ENCODE measurements at places on chromosomes 16 and 17.

GRCh38 chr17:63181856-63182255 lies 215.8 kb downstream of the TANC2 start:
- no peak for DNase-seq

- no peak for DNase-seq
Measured at GRCh38 chr16:78306361-78306760, 206.9 kb downstream of the WWOX start.

GRCh38 chr16:81866820-81867440 lies 87.8 kb downstream of the PLCG2 start:
- DNase-seq = no peak

DNA sequence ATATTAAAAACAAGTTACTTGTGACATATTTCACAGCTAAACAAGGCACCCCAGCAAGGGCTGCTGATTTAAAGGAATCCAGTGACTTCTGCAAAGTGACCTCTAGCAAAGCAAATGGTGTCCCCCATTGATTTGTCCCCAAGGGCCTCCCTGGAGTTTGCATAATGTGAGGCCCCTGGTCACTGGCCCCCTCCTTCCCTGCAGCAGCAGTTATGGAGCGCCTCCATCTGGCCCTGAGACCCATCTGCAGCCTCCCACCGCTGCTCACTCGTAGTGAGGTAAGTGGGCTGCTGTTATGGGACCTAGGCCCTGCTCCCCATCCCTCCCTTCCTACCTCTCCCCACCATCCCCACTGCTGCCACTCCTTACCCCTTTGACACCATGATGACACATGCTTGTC lies 19.6 kb upstream of the EEF2K start:
- peak; percentile 35 for DNase-seq

GRCh38 chr17:81952792-81953228 lies 5.8 kb upstream of the MYADML2 start:
- no peak for DNase-seq

DNA sequence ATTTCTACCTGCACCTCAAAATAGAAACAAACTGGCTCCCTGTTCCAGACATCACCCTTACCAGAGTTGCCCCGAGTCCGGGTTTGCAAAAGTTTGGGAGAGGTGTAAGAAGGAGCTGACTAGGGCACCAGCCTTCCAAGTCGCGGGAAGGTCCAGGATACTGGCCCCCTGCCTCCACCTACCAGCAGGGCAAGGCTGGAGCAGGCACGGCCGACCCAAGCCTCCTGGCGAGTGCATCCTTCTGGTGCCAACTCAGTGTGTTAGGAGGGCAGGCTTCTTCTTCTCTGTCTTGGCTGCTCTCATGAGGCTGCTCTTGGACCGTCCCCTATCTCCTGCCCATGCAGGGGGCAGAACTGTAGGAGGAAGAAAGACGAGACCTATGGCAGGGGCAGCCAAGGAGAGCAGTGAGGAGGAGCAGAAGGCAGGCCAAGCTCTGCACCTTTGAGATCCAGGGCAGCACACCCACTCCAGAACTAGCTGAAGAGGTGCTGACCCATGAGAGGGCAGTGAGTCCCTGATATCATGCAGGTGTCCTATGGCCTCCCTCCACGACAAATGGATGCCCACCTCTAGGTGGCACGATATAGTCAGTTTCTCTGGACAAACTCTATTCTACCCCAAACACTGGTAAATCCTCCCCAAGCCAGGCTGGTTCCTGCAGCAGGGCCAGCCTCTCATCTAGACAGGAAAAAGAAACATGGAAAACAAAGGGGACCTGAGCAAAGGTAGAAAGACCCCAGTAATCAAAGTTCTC lies 54.4 kb downstream of the CYTH1 start:
- DNase-seq = no peak

DNA sequence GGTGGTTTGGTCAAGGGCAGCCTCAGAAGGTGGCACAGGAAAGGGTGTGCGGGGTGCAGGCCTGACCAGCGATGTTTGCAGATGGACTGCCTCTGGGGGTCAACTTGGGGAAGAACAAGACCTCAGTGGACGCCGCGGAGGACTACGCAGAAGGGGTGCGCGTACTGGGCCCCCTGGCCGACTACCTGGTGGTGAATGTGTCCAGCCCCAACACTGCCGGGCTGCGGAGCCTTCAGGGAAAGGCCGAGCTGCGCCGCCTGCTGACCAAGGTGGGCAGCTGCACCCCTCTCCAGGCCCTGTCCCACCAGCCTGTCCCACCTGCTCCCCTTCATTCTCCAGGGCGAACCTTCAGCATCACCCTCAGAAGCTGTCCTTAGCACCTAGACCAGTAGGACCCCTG lies 12.5 kb downstream of the DHODH start:
- no peak for DNase-seq

DNA sequence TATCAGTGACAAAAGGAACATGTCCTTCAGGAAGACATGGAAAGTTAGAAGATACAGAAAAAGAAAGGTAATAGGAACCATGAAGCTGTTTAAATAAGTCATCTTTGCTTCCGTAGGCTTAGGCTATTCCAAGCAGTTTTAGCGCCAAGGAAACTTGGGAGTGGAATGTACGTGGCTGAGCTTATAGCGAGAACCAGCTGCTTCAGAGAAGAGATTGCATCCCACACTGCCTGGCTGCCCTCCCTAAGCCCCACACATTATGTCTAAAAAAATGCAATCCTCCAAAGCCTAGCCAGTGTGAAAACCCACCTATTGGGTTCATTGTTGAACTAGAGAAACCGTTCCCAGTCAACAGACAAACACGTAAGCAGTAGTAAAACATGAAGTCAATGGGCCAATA lies 149.9 kb downstream of the SLC39A11 start:
- DNase-seq = no peak
